Occipital lobe (tissue), 3 donors: ENCODE measurements at places on chromosomes 2 and 18. TPM values are rescaled to one million over a fixed set of nuclear protein-coding genes. Genes with fewer than 3 reads are reported as not detected.

STON1 gene
- total RNA-seq: 9.4 TPM

TMEM182 gene
- total RNA-seq: 3.6 TPM

DNA sequence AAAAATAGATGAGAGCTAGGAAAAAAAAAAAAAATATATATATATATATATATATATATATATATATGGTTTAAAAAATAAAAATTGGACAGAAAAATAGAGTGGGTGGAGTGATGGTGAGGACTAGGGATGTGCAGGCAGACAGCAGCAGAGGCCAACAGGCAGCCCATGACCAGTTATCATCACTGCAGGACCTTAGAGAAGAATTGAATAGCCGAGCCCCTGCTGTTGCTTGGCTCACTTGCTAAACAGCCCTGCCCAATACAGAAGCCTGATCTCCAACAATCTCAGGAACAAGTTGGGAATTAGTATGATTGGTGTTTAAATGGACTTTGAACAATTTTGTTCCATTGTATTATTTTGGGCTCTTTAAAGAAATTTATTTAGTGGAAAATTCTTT is 967.5 kb upstream of the PIK3C3 start:
- DNase-seq: no peak

DNA sequence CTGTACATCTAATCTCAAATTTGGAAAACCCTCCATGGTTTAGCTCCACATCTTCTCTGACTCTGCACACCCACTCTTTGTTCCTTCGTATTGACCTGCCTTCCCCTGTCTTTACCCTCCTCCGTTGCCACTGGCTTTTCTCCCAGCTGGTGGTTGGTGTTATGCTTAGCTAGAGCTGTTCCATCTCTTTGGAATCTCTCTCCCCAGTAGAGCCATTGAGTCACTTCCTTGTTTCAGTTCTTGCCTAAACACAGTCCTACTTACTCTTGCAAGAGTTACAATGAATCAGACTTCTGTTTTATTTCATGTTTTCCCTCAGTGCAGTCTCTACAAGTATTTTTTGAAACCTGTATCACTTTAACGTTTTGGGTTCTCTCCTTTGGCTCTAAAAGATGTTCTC is 263.9 kb downstream of the LTBP1 start:
- DNase-seq: no peak

GRCh38 chr2:95121407-95122196 is at the start of gene MRPS5:
Gene MRPS5 (minus strand): TSS chr2:95121808. CDS start chr2:95121791, 17 bp downstream.
- DNase-seq: peak; percentile 74

DNA sequence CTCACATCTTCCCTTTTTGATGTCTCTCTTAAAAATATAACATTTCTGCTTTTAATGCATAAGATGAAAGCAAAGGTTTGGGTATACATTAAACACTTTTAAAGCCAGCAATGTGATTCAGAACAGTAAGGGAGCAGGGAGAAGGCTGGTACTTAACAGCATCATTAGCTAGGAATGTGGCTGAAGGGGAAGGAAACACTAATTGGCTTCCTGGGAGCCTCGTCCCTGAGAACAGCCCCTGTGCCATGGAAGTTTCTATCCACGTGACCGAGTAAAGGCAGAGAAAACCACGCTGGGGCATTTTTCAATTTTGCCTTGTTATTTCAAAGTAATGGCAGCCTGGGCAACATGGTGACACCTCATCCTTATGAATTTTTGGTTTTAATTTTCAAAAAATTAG is 109.2 kb upstream of the GPC1 start:
- no peak for DNase-seq

- no peak for DNase-seq
Measured at GRCh38 chr2:128196471-128196931, 105.5 kb downstream of the UGGT1 start.

DNA sequence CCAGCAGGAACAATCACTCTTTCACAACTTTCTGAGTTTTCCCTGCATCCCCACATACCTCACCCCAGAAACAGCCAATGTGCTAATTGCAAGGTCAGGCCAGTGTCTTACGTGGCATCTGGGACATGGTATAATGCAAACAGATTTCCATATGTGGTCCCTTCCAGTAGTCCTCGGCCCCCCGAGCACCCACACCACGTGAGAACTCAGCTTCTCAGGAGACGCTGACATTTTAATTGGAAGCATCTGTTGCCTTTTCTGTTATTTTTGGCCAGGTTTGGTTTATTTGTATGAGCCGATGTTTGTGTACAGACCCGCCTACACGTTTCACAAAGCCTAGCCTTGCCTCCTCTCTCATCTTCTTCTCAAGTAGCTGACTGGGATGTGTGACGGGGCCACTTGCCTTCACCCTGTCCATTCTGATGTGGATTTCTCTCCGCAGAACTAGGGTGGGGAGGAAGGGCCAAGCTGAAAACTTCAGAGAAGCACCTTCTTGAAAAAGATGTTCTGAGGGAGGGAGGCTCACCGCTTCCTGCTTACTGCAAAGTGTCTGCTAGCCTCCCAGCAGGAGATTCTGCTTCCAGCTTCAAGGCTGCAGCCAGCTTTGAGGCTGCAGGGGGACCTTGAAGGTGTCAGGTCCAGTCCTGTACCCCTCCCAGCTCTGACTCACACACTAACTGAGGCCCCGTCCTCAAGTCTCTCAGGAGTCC is 109.6 kb upstream of the SLC14A2 start:
- DNase-seq: no peak

NEB gene
- 3.0 TPM for total RNA-seq

DNA sequence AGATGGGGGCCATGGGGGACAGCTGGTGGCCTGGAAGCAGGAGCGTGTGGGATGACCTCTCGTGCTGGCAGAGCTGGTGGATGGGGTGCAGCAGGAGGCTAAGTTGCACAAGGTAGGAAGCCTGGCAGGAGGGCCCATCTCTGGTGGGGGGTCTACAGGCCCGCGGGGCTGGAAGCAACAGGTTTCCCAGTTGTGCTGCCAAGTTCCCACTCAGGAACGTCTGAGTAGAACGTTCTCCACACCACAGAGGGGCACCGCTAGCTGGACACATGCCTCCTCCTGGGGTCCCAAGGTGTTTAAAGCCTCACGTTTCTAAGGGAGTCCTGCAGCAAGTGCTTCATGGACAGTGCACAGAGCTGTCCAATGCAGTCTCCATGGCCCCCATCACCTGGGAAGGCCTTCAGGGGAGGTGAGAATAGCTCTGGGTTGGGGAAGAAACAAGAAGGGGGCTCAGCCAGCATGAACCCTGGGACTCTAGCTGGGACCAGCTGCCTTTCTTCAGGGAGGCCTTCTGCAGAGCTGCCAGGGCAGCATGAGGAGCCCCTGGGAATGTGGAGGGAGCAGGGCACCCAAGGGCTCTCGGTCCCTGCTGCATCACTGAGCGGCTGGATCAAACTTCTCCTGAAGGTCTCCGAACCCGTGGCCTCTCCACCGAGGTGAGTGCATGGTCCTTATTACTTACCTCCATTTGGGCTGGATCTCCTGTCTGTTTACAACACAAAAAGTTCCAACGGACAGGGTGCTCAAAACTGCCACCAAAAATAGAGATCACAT is 80.0 kb downstream of the TWIST2 start:
- DNase-seq: no peak

DNA sequence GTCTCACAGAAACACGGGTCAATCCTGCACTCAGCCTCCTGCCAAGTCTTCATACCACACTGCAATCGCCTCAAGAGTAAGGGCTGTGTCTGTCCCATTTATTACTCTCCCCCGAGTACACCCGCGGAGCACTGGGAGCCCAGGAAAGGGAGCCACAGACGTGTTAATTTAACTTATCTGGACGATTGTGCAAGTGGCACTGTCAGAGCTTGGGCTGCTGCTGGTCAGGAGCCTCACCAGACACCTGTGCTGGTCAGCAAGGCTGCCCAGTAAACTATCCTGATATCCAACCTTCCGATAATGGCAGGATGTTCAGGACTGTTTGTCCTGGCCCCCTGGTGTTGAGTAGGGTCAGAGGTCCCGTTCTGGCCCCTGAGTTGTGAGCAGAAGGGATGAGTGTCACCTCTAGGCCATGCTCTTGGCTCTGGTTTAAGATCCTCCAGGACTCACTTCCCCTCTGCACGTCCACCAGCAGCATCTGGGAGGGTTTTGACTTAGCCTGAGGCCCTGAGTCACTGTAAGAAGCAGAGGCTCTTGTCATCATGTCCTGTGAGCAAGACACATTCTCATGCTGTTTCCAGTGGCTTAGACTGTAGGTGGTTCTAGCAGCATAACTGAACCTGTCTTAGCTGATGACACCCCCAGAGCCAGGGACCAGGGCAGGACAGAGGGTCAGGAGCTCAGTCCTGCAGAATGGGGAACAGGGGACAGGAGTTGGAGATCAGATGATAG is 82.5 kb upstream of the ARL4C start:
- no peak for DNase-seq

DNA sequence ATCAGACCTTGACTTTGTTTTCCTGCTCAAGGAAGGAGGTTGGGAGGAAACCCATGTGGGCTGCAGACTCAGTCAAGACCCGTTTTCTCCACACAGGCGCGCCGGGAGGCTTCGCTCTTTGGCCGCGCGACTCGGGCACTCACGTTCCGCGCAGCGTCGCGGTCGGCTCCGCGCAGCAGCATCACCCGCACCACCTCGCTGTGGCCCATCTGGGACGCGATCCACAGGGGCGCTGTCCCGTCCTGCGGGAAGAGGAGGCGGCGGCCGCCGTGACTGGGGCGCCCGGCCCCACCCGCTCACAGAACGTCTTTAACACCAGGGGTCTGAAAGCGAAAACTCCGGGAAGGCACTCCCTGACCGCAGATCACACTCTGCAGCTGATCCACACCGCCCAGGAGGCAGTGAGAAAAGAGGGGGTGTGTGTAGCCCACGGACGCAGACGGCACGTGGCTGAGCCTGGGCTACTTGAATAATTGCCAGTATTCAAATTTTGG is 33.1 kb upstream of the NPC1 start:
- peak; percentile 17 for DNase-seq

DNA sequence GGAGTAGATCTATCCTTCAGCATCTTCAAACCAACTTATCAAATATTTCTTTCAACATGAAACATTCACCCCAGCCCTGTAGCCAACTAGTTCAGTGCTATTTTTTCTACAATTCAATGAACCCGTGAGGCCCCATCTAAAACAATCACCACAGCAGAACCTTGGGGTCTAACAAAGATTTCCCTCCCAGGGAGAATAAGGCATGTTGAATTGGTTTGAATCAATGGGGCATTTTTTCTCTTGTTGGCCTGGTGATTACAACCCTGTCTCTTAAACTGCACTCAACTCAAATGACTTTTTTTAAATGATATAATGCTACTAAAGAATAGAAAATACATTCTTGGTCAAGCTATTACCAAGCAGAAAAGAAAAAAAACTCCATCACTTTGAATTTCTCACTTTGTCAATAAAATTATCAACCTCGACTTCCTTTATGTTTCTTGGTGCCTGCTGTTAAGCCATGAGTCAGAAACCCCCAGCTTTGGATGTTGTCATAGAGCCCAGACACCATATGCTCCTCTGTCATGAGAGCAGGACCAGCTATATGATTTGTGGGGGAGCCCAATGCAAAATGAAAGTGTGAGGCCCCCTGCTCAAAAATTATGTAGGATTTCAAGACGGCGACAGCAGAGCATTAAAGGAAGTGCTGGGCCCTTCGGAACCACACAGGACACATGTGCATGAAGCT is 282.4 kb downstream of the MEIS1 start:
- no peak for DNase-seq

DNA sequence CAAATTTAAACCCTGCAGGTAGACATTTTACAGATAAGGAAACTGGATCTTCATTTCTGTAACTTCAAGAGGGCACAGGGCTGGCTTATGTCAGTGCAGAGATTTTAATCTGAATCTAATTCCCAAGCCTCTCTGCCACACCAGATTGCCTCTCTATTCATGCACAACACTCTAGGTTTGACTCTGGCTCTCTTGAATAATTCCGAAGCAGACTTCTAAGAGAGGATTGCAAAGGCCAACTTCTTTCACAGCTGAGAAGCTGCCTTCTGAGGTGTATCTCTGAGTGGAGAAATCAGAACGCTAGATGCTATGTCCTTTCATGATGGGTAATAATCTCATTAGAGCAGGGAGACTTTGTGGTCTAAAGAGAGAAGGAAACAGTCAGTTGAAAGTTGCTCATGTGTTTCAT is 20.1 kb upstream of the MGAT5 start:
- DNase-seq: no peak

GRCh38 chr2:224971214-224971613 is 71.1 kb downstream of the DOCK10 start:
- DNase-seq: no peak

DNA sequence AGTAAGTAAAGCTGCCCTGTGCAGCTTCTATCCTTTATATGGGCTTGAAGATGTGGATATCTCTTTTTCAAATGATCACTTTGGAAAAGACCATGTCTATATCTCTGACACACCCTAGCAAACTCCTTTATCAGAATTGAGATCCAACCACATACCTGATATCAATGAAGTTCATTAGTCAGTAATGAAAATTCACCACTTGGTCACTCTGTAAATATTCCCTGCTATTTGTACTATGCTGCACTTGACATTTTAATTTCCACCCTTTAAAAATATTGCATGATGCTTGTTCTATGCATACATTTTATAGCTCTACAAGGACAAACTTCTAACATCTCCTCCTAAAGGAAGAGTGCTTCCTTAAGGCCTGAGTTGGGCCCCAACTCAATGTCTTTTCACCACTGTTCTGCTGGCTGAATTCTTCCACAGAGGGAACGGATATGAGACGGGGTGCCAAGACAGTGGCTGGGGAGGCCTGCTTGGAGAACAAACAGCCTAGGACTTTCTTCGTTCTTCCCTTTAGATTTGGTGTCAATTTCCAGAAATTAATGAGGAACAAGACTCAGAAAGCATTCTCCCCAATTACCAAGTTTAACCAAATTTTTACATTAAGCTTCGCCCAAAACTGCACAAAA is at the start of gene GKN2:
TSS of gene GKN2 (minus strand) at position 7 of the 635 bp plus-strand sequence. CDS start 32 bp downstream, outside the sequence.
- DNase-seq: no peak
